Activated naive CD4-positive, alpha-beta T cell treated with anti-CD3 and anti-CD28 coated beads, Interleukin-2, amount 50 U/mL, for 16 hours (primary cell): ENCODE measurements at places on chromosomes 6 and 20.

DNA sequence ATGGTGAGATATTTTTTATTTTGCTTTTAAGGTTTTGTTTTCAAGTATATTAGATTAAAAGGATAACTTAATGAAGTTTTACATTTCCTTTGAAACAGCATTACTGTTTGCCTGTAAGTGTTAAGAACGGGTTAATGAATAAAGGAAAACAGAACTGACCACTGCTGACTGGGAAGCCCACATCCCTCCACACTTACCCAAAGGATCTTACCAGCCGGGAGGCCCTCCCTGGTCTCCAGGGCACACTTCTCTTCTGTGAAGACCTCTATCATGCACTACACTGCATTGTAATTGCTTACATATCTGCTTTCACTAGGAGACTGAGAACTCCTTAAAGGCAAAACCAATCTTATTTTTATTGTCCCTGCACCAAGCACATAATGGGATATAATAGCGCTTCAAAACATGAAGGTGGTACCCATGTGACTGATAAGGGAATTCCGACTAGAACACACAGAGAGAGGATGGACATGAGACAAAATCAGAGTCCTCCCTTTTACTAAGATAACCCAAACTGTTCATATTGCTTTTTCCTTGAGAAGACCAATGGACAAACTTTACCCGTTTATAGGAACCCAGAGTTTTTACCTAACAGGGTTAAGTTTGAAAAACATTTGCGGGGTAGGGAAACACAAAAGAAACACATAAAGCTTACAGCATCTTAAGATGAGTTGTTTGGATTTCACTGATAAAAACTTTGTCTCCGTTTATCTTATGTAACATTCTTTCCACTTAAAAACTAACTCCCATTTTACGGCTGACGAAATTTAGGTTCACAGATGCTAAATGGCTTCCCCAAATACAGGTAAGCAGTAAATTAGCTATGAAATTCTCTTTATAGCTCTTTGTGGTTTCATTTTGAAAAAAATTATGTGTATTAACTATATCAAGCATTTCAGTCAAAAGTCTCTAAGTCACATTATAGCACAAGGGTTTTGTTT is 8.7 kb downstream of the EZR start:
- DNase-seq, result no peak

DNA sequence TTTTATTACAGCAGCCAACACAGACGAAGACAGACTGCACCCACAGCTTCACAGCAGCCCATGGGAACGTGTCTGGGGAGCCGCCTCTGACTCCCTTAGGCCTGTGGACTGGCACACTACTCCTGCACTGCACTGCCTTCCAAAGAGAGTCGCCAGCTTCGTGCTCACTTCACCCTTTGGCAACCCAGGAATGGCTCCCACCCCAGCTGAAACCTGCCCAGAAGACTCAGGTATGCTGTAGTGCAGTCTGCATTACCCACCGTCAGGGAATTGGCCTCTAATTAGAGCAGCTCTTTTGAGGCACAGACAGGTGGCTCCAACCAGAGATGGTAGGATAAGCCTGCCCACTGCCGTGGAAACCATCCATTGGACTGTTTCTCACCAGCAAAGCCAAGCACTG is 39.9 kb upstream of the FRMD1 start:
- no peak for DNase-seq

- no peak for DNase-seq
These were observed 87.7 kb downstream of the PLCG1 start for GRCh38 chr20:41225091-41225490.

DNA sequence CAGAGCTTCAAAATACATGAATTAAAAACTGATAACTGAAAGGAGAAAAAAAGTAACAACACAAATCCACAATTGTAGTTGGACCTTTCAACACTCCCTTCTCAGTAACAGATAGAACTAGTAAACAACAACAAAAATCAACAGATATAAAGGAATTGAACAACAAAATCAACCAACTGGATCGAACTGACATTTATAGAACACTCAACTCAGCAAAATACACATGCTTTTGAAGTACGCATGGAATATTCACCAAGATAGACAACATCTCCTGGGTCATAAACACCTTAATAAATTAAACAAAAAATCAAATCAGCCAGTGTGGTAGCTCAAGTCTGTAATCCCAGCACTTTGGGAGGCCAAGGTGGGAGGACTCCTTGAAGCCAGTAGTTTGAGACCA is 63.3 kb downstream of the ILRUN start:
- no peak for DNase-seq

GRCh38 chr6:26575494-26575939 is 21.2 kb upstream of the ABT1 start:
- DNase-seq, result no peak

DNA sequence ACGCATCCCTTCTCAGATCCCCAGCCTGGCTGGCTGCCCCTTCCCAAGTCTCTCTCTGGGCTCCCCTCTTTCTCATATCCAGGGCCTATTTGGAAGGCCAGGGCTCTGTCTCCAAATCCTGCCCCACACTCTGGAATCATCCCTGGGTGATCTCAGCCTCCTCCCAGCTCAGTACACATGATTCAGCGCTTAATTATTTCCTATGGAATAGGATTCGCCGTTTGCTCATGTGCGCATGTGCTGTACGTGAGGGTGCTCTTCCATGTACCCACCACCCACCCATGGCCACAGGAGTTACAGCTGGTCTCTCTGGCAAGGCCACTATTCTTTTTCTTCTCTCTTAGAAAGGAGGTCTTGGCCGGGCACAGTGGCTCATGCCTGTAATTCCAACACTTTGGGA is 81.7 kb upstream of the FOXP4 start:
- no peak for DNase-seq

DNA sequence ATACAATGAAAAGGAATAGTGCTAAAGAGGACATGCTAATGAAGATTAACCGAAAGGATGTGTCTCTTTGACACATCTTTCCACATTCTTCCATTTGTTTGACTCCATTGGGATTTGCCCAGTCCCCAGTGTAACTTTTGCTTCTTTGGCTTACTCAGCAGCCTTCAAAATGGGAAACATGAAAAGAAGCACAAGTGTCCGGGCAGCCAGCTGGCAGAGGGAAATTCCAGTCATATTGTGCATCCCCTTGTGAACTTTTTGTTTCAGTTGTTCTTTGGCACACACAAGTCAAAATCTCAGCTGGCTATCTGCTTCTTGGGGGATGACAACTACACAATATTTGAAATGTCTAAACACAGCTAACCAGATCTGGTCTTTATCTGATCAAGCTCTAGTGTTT is 157.4 kb downstream of the OGFRL1 start:
- no peak for DNase-seq

DNA sequence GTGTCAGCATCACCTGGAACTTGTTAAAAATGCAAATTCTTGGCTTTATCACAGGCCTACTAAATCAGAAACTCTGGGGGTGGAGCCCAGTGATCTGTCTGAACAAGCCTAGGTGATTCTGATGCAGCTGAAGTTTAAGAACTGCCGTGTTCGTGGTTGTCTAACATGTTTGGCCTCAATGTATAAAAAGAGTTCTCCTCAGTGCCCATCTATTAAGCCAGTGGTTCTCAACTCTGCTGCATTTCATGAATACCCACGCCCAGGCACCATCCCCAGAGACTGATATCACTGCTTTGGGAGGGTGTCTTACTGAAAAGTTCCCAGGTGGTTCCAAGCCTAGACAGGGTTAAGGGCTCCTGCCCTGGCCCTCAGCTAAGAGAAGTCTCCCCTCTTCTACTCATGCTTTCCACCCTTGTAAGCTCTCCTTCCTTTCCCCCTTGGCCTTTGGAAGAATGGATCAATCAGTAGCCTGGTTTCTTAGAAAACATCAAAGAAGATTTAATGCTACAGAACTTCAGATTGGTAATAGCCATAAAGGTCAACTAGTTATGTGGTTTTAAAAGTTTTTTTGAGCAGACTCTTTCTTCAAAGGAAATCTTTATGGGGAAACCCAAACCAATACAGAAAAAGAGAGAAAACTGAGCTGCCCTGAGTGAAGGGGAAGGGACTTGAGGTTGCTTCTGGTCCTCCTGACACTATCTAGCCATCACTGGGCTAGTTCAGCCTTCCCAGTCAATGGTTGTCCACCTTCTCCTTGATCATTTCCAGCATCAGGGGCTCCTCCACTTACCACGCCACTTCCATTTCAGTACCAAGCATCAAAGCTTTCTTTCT is 38.9 kb upstream of the TNFAIP3 start:
- DNase-seq, result peak; percentile 50

- no peak for DNase-seq
These were observed 123.2 kb upstream of the RIPOR2 start for GRCh38 chr6:25058941-25059340.

DNA sequence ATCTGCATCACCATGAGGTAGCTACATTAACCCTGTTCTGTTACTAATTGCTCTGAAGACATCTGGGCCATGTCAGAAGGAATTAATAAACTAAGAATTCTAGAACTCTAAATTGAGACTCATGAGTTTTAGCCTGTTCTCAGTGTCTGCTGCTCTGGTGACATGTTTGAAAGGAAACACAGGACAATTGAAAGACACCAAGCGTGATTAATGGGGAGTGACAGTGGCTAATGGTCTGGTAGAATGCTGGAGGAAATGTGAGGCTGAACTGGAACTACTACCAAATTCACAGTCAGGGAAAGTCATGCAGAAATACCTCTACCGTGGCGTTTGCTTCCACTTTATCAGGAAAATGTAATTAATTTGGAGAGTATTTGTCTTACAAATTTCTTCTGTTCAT is 140.0 kb downstream of the TBC1D7 start:
- DNase-seq, result no peak

GRCh38 chr6:1143655-1144054 is 168.2 kb upstream of the FOXQ1 start:
- DNase-seq, result no peak

DNA sequence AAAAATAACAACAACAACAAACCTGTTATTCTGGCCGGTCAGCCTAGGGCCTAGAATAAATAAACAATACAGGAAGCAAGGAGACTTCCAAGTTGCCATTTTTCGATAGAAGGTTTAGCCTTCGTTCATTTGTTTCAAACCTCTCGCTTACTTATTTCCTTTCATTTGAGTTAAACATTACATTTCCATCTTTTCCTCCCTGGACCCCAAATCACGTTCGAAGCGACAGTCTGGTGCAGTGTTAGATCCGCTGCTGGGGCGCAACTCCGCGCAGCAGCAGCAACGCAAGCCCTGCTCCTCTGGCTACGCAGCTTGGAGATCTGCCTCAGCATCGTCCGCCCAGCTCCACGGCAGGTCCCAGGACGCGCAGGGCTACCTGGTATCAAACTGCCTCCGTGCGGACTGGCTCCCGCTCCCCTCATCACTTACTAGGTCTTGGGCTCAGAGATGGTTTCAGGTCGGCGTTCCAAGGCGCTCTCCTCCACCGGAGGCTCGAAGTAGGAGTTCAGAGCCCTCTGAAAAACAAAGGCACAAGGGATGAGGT is 530 bp downstream of the TDP2 start:
- DNase-seq, result peak; percentile 47

DNA sequence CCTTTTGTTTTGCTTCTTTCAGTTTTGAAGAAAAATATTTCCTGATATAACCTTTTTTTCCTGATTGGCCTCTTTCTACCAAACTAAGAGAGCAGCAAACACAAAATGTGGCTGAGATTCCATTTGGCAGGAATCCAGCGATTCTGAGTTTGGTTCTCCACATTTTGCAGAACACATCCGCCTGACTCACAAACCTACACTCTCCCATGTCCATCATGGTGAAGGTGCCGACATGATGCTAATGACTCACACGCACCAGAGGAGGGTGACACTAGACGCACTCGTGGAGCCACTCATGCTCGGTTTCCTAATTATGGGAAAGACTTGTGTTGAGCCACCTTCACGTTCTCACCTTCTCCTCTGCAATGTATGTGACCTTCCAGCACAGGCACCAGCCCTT is 45.9 kb upstream of the DUSP22 start:
- no peak for DNase-seq

GRCh38 chr20:1625083-1625690 is 5.4 kb upstream of the SIRPB1 start:
- DNase-seq, result no peak

- no peak for DNase-seq
These were observed 41.4 kb downstream of the TRMT6 start for GRCh38 chr20:5908981-5909380.

DNA sequence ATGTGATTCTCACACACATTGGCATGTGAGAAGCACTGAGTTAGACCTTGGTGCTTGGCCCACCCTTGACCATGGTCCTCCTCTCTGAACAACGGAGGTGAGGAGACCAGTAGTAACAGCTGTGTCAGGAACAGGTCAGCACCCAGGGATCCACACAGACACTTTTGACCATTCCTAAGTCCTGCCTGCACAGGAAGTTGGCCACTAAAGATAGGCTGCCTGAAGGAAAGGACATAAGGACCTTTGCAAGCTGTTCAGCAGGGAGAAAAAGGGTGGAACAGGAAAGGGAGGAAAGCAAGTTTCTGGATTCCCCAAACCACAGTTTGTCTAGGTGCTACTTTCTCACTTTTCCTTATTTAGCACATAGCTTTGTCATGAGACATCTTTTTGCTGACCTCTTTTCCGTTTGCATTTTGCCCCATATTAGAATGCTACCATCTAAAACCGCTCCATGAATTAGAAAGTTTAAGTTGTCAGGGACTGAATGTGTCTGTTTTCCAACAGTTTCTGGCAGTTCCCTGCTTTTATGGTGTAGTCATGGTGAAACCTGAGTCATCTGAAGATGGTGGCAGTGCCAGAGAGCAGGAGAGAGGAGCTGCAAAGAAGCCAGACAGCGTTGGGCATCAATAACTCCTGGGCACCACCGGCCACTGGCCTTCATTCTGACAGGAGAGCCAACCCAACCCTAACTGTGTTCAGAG is 1.1 kb upstream of the CD109 start:
- no peak for DNase-seq

DNA sequence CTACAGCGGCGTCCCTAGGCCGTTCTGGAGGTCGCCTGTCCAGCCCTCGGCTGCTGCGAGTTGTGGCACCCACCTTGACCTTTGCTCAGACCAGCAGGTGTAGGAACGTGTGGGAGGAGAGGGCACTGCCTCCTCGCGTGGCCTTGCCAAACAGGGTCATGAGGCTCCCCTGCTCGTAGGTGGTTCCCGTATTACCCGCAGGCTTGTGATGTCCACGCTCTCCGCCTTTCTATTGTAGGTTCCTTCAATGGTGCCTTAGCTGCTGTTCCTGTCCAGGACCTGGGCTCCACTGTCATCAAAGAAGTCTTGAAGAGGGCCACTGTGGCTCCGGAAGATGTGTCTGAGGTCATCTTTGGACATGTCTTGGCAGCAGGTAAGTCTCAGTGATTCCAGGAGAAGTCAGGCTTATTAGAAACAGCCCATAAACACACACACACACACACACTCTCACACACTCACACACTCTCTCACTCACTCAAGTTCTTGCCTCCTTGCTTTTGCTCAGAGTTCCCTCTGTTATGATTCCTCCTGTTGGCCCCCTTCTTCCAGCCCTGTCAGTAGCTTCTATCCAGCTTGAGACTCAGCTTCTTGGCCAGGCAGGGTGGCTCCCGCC is 942 bp downstream of the ACAT2 start:
- DNase-seq, result no peak

- DNase-seq, result no peak
These were observed 138.0 kb downstream of the FUT9 start for GRCh38 chr6:96153775-96154174.

GRCh38 chr6:152879681-152880080 is 103.2 kb downstream of the FBXO5 start:
- DNase-seq, result no peak

GRCh38 chr20:33082546-33082945 is 3.1 kb downstream of the BPIFB4 start:
- DNase-seq, result no peak

GRCh38 chr6:96909811-96910210 is 12.1 kb upstream of the NDUFAF4 start:
- DNase-seq, result no peak
